LNCaP clone FGC (cell line): ENCODE measurements at places on chromosomes 2 and 18.
A peak's percentile ranks its signal among the peaks of the same experiment; 100 is the strongest.

DNA sequence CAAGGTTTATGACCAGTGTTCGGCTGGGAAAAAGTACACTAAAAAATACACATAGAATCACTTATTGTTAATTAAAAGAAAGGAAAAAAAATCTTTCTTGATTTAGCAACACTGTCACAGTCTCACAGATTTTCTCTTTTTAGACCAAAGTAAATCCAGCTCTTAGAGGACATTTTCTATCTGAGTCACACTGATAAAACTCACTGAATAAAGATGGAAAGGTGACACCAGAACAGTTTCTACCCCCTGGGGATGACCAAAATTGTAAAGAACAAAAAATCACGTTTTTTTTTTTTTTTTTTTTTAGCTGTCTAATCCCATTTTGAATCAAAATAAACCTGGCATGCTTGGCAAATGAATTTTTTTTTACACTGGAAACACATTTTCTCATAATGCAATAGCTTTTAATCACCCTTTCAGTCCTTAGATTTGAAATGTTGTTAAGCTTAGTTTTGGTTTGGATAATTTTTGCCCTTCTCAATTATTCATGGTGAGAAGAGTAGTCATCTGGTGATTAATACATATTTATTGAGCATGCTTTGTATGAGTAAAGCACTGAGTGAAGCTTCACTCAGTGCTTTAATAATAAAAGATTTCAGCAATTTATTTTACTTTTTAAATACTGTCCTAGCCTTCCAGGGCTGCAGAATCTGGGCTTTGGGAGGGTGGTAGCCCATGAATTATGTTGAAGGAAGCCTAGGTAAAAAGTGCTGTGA lies 886.3 kb downstream of the SLC4A3 start:
- no peak for DNase-seq

DNA sequence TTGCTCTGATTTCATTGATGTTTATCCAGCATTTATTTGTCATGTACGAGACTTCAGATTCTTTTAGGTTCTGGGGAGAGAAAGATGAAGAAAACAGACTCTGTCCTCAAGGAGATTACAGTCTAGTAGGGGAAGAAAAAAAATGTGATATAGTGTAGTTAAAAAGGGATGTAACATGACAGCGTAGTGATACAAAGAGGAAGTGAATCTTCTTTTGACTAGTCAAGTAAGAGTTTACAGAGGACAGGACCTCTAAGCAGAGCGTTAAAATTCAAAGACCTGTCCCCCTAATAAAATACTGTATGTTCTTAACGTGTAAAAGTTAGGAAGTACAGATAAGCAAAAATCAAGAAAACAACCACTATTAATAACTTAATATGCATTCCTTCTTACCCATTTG lies 47.7 kb downstream of the NCOA1 start:
- DNase-seq = no peak

DNA sequence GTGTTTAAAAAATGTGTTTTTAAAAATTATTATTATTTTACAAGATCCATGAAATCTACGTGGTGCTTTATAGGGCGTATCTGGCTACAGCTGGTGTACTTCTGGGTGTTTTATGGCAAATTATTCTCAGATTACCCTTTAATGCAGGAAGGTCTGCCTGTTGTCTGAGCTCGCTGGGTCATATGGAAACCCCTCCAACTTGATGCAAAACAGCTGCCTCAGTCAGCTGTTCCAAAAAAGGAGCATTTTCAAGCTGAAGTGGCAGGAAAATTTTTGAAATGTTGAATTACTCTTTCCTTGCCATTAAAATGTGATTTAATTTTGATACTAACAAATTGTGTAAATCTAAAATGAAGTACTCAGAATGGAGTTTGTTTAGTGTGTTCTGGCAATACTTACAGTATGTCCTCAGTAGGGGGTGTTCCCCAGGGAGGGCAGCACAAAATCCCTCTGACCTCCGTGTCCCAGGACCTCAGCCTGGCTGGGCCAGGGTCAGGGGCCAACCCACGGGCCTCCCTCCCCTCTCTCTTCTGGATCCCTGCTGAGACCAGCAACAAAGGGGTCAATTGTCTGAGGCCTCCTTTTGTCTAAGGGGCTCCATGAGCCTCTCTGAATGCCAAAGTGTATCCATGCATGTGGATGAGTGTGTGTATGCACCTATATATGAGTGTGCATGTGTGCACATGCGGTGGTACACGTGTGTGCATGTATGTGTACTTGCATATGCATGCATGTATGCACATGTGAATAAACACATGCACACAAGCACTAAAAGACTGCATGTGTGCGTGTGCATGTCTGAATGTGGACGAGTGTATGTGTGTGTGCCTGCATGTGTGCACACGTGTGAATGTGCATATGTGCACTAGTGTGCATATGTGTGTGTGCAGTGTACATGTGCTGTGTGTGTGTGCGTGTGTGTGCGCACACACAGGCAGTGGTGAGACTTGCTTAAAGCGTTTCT lies 105.4 kb downstream of the ACOXL start:
- DNase-seq = no peak

DNA sequence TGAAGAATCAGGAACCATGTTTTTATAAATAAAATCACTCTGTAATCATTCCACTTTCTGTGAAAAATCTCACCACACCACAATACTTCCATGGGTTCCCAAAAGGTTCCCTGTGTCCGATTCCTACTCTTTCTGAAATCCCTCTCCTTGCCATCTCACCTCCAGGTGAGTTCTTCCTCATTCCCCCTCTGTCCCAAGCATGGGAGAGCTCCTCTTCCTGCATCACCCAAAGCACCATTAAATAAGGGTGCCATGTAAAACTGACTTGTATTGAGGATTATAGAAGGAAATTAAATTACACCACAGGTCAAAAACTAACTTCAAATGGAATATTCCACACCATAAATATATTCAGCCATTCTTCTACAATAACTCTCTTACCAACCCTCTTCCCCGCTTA lies 55.8 kb upstream of the ETAA1 start:
- DNase-seq = no peak

DNA sequence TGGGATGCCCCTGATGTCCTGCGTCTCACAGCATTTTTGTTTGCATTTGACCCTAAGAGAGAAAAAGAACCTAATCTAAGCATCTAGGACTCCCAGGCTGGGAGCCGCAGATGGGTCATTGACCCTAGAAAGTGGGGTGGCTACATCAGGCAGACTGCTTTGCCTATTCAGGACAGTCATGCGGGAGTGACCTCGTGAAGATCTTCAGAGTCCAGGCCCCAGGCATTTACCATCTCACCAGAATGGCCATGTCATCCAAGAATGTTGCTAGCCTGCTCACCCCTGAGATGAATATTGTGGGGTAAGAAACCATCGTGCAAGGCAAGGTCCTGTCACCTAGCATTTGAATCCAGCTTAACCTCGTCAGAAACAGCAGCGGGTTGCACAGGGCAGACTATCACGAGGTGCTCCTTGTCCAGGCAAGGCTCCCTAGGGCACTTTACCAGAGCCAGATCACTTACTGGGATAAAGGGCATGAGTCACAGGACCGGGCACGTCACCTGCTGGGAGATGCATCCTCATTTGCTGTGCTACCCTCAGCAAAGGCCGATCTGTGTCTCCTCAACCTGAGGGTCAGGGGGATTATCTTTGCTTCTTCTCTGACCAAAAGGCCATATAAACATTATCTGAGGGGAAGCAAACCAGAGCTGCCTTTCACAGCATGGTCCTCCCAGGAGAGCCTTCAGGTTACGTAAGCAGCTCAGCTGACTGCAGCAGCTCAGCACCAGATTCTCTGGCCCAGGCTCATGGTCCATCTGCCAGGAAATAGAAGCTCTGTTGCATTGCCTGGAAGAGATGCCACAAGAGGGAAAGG lies 162.3 kb downstream of the ACKR3 start:
- DNase-seq = no peak

DNA sequence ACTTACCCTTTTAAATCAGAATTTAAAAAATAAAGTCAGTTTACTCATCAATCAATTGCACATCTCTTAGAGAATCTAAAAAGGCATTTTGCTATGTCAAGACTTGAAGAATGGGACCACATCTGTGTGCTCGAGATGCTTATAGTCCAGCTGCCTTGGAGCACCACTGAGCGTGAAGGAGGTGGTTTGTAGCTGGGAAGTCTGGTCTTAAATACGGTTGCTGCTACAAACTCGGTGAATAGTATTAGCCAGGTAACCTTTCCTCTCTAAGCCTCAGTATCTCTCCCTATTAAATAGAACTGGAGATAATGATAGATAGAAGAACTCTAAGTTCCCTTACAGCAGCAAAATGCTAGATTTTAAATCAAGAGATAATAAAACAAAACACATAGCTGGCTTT lies 289.7 kb downstream of the TRIB2 start:
- DNase-seq = no peak

- no peak for DNase-seq
Observed at GRCh38 chr2:150888337-150888736, 373.3 kb downstream of the RBM43 start.

- no peak for DNase-seq
Observed at GRCh38 chr2:193980599-193980998, 1676.4 kb upstream of the SLC39A10 start.

GRCh38 chr18:48612511-48612910 lies 73.7 kb downstream of the CTIF start:
- DNase-seq = no peak

DNA sequence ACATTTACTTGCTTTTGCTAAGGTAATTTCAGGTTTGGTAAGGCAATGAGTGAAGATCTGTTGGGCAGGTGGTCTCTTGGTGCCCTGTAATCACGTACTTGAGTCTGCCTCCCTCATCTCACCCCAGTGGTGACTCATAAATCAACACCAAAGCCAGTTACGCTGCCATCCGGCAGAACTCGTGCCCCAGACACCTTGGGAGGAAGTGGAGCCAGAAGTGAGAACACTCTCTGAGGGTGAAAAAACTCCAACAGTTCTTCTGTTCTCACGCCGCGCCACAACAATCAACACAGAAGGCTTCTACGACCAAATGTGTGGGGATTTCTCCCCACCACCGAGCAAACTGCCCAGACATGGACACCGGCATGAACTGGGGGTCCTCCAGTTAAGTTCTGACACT lies 206.2 kb downstream of the ARL4C start:
- no peak for DNase-seq

GRCh38 chr2:232038251-232038880 lies 76.9 kb downstream of the DIS3L2 start:
- DNase-seq = no peak

DNA sequence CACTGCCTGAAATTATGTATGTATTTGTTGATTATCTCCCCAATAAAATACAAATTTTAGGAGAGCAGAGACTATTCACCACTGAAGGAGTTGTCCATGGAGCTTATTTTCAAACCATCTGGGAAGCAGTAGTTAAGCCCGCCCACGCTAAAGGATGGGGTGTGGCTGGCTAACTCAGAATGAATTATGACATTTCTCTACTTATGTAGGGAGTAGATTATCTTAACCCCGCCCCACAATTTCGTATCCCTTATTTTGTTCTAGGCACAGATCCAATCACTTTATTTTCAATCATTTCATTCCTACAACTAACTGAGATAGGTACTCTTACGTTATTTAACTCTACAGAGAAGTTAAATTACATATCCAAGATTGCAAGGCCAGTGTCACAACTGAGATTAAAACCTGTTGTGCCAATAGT lies 1.4 kb upstream of the LAPTM4A start:
- DNase-seq = peak; percentile 11

GRCh38 chr2:8835279-8835678 lies 2.1 kb downstream of the KIDINS220 start:
- no peak for DNase-seq

- DNase-seq = no peak
Observed at GRCh38 chr2:27074738-27075565, 3.5 kb upstream of the EMILIN1 start.

- DNase-seq = no peak
Observed at GRCh38 chr2:71153585-71154224, 23.3 kb downstream of the MPHOSPH10 start.

GRCh38 chr2:151403914-151404313 lies 5.8 kb upstream of the RIF1 start:
- DNase-seq = no peak

DNA sequence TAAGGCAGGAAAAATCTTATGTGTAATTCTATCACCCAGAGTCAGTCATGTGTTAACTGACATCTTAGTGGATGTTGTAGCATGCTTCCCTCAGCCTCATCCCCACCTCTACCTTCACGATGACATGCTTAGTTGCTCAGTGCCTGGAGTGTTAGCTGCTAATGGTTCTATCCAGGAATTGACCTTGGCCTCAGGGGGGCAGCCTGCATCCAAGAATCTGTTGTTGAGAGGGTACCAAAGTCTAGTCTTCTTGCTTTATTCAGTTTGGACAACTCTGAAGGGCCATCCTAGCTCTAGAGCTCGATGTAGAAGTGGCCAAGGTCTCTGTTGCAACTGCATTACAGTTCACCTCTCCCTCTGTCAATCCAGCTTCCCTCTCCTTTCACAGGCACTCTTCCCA lies 61.2 kb downstream of the ACYP2 start:
- no peak for DNase-seq

DNA sequence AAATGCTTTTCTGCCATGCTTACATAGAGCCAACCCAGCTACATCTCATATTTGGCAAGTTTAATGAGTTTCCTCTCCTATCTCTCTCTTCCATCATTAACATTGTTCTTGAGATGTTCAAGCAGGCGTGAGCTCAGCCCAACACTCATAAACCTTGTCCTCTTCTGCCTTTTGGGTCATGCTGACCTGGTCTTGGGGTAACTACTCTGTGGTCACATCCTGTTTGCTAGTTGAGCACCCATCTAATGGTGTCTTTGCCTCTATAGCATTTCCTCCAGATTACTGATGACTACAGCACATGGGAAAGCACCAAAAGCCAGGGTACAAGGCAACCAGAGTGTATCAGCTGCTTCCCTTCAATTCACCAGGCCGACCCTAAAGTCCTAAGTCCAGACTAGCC lies 366.9 kb upstream of the HNRNPA3 start:
- no peak for DNase-seq

GRCh38 chr18:62458346-62458745 lies 64.5 kb upstream of the ZCCHC2 start:
- no peak for DNase-seq

DNA sequence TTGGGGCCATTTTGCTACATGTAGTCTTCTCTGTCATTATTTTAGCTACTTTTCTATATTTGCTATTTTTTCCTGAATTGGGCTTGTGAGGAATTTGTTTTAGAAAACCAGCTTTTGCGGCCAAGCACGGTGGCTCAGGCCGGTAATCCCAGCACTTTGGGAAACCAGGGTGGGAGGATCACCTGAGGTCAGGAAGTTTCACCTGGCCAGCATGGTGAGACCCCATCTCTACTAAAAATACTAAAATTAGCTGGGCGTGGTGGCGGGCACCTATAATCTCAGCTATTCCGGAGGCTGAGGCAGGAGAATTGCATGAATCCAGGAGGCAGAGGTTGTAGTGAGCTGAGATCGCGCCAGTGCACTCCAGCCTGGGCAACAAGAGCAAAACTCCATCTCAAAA lies 4.7 kb downstream of the SEPTIN2 start:
- no peak for DNase-seq

DNA sequence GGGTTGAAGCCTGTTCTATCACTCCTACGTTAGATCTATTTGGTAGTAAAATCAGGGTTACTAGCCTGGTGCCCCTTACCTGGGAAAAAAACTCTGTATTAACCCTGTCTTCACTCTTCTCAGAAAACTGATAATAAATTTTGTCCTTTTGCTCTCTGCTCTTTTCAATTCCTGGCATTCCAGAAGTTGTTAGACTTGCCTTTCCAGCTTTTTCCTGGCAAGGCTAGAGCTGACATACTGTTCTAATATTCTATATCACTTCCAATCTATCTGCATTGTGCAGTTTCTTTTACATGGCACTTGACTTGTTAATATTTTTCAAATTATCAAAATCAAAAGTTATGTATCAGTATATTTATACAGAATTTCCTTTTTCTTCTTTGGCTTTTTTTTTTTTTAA lies 162.2 kb downstream of the FIGN start:
- peak; percentile 40 for DNase-seq
